ENCODE measurements at places on chromosomes 7 and 10.

GRCh38 chr7:11212080-11212711, 238.5 kb downstream of the PHF14 start:
- no peak for DNase-seq

DNA sequence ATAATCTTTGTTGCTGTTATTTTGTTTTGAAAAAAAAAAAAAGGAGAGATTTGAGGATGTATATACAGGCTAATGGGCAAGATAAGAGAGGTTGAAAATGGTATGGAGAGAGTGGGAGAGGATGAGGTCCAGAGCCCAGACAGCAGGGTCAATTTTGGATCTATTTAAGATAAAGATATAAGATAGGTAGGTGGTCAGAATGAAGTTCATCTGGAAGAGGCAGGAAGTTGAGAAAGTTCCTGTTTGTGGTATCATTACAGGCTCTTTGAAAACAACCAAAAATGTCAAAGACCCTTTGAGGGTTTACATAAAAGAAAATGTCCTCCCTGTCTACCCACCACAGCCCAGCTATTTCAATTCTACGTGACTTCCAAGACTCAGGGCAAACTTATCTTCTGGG, 7.5 kb downstream of the CEP41 start:
- no peak for DNase-seq

DNA sequence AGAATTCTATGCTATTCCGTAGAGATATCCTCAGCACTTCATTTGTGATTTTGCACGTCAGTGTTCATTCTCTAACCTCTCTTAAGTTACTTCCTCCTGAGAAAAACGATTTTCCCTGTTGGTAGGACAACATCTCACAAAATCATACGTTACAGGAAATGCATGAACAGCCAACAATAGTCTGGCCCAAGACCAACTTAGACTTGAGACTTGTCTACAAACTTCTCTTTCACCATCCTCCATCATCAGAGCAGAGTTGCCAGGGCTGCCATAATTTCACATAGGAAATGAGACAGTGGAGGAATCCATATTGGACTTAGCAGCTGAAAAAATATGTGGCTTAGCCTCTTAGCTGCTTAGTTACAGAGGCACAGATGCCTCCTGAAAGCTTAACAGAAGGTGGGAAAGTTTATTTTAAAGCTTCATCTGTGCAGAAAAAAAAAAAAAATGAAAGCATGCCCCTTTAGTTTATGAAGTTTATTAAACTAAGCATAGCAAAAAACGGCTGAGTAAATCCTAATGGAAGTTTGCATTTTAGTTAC, 222.5 kb upstream of the CACNA2D1 start:
- DNase-seq = no peak

- no peak for DNase-seq
Observed at GRCh38 chr7:147775516-147776284, 814.9 kb upstream of the C7orf33 start.

DNA sequence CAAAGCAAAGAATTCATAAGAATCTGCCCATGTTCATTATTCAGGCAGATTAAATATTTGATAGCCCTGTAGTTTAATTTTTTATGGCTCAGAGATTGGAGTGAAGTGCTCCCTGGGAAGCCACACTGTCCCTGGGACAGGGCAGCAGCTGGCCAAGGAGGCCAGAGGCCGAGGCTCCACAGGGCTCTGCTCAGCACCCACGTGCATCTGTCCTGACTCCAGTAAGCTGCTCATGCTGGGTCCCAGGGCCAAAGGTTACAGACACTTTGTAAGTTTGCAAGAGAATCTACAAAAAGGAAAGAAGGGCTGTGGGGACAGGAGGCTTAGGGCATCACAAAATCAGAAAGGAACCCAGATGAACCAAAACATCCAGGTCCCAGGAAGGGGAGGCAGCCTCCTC, 155.5 kb downstream of the KCNMA1 start:
- DNase-seq = no peak

GRCh38 chr7:30932562-30932961, 20.9 kb downstream of the AQP1 start:
- DNase-seq = no peak

GRCh38 chr10:97331153-97331703, 3.3 kb downstream of the FRAT2 start:
- DNase-seq = no peak

DNA sequence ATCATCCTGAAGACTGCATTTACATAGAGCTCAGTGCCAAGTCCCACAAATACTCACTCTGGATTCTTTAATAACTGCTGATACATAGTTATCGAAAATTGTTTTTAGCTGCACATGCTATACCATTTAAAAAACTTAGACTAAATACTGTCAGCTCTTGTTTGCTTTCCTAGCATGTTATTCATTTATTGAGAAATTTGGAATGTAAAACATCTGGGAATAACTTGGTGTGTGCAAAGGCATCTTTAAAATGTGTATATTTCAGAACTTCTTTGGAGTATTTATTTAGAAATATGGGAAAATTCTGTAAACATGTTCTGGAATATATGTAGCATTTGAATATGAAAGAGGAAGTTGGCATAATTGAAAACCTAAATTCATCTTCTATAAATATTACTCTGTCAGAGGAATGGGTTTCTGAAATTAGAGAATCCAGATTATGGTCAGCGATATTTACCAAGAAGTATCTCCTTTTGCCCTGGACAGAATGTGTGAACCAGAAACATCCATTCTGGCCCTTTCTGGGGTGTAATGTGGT, 119.7 kb downstream of the ARID5B start:
- no peak for DNase-seq

GRCh38 chr7:70416986-70417655, 714.8 kb upstream of the GALNT17 start:
- DNase-seq = no peak

DNA sequence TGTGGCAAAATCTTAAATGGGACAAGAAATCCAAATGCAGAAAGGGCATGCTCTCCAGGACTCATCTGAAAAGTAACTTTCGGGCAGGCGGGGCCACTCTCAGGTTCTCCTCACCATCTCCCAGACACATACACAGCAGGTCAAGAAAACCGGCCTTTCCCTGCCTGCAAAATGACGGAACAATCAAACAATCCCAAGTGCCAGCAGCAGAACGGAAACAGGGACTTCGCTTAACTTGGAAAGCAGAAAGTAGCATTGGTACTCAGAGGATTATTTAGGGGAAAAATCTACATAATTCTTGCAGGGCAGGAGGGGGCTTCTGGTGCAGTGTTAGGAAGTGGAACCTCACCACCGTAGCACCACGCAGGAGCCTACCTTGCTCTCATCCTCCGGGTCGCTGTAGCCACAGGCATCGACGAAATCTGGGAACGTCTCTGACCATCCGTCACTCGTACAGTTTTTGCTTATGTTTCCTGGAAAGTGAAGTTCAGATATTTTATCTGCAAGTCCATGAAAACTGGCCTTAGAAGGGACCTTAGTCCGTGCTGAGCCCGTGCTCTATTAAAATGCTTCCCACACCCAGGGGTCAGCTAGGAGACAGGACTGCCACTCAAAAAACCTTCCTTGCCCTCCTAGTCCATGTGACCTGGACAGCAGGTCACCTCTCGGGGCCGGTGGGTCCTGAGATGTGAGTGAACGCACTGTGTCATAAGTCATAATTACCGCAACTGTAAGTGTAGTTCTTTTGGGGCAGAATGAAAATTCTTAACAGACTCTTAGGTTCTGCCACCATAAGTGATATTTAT, 41.1 kb downstream of the VIPR2 start:
- DNase-seq = no peak

DNA sequence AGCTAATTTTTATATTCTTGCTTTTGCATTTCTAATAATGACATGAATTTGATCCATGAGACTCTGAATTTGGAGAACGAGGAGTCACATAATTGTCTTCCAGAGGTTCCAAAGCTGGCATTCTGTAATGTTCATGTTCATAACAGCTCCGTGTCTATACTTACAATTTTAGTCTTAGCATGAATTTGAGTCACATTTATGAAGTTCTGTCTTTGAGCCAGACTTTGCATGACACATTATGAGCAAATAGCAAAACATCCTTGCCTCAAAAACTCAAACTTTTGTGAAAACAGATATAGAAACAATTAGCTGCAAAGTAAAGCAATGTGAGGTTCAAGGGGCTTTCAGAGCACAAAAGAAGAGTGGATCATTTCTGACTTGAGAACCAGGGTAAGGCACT, 44.5 kb upstream of the CAV2 start:
- DNase-seq = no peak

GRCh38 chr10:68224810-68225209, 7.1 kb downstream of the ATOH7 start:
- no peak for DNase-seq

- no peak for DNase-seq
Observed at GRCh38 chr10:101330631-101331225, 23.2 kb upstream of the BTRC start.

- no peak for DNase-seq
Observed at GRCh38 chr10:50375051-50375452, 123.7 kb upstream of the ASAH2 start.

- DNase-seq = no peak
Observed at GRCh38 chr7:98531717-98532116, 85.4 kb upstream of the NPTX2 start.

- no peak for DNase-seq
Observed at GRCh38 chr7:6359021-6359420, 86.6 kb upstream of the CYTH3 start.

DNA sequence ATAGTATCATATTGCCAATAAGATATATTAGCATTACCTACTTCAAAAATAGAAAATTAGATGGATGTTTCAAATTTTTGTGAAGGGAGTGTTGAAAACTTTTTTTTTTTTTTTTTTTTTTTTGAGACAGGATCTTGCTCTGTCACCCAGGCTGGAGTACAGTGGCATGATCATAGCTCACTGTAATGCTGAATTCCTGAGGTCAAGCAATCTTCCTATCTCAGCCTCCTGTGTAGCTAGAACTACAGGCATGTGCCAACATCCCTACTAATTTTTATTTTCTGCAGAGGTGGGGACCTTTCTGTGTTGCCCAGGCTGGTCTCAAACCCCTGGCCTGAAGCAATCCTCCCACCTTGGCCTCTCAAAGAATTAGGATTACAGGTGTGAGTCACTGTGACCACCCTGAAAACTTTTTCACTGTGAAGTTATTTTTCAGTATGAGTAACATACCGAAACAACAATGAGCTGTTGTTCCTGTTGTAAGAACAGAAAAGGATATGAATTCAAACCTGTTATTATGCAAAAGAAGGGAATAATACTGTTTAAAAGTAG, 266.9 kb downstream of the NEBL start:
- no peak for DNase-seq

- no peak for DNase-seq
Observed at GRCh38 chr7:77553123-77553522, 16.0 kb downstream of the PTPN12 start.
